ENCODE measurements at places on chromosomes 4 and X. TPM values are rescaled to one million over a fixed set of nuclear protein-coding genes. Genes with fewer than 3 reads are reported as not detected.

Gene ZNF595
- total RNA-seq = 16.4 TPM

Gene CWH43
- total RNA-seq = not detected

Gene UGT2B17
- total RNA-seq = not detected

Gene REPS2
- total RNA-seq = 8.6 TPM

Gene UGT8
- 0.62 TPM for total RNA-seq

Gene MAGED4B
- 30.1 TPM for total RNA-seq

DNA sequence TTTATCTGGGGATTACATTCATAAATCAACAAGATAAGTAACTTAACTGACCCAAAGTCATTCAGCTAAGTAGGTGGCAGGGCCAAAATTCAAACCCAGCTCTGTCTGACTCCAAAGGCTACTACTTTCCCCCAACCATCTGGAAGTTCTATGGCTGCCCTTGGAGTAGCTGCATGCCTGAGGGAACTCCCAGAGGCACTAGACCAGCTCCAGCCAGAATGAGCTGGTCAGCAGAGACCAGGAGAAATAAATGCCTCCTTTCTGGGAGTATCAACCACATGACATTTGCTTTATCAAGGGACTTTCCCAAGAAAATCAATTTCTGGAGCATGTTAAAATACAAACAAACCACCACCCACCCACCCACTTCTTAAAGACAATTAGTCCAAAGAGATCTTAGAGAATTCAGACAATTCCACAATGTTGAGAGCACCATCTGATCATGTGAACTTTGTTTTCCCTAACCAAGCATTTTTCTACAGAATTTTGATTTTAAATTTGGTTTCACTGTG lies 180.5 kb downstream of the EFHC2 start:
- no peak for DNase-seq

DNA sequence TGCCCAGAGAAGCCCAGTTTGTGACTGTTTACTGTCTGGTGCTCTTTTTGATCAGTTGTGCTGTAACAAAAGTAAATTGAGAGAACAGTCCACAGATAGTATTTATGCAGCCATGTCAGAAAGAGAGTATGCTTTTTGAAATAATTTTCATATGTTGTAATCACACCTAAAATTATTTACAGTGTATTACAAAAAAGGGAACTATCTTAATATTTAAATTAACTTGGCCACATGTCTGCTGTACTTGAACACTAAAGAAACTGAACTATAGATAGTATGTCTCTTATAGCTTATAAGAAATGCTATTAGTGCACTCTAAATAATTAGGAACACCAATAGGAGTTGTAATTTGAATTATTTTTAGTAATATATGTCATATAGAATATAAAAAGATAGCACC lies 30.2 kb downstream of the KIAA0232 start:
- DNase-seq = no peak

GRCh38 chr4:78426972-78427371 lies 124.6 kb upstream of the ANXA3 start:
- no peak for DNase-seq

DNA sequence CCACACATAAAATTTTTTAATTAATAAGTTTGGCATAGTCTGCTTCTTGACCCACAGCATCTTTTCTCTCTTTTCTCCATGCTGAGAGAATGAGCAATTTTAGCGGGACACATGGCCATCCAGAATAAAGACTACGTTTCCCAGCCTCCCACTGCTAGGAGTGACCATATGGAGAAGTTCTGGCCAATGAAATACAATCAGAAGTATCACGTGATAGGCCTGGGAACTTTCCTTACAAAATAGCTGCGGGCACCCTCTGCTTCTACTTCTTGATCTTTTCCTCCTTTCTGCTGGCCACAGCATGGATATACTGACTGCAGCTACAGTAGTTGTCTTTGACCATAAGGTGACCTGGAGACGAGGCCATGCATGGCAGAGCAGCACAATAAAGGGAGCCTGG lies 348.0 kb downstream of the BCOR start:
- DNase-seq = no peak

DNA sequence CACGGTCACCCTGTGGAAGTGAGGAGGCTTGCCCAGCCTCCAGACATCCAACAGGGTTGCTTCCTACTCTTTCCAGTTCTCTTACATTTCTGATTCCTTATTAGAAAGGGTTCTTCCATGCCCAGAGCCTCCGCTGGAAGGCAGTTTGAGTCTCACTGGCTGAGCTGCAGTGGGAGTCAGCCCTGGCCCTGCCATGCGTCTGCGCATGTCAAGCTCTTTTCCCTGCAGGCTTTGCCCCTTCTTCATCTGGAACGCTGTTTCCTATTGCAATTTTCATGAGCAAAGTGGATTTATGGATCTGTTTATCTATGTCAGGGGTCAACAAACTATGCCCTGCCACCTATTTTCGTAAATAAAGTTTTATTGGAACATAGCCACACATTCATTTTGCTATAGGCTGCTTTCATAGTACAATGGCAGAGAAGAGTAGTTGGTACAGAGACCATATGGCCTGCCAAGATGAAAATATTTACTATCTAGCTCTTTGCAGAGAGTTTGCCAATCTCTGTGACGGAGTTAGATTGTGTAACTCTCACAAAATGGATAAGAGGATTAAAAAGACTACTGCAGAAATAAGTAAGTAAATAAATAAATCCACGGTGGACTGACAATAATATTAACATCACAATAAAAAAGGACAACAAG lies 3.9 kb upstream of the CHRNA9 start:
- DNase-seq = no peak

GRCh38 chr4:138835832-138836533 lies 179.6 kb upstream of the NOCT start:
- peak; percentile 58 for DNase-seq

DNA sequence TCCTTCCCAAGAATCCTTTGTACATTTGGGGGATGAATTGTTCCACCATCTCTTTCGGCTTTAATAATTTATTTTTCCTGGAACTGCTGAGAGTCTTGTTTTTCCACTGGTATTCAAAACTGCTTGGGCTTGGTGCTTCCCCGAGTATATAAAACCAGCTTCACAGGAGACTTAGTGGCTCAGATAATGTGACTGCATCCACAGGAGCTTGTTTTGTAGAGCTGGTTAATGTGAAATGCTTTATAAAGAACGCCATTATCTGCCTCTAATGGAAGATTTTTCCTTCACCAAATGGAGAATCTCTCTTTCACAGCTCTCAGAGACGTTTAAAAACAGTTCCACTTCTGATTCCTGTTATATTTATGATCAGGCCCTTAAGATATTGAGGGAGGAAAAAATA lies 935.5 kb downstream of the RAB28 start:
- DNase-seq = no peak

DNA sequence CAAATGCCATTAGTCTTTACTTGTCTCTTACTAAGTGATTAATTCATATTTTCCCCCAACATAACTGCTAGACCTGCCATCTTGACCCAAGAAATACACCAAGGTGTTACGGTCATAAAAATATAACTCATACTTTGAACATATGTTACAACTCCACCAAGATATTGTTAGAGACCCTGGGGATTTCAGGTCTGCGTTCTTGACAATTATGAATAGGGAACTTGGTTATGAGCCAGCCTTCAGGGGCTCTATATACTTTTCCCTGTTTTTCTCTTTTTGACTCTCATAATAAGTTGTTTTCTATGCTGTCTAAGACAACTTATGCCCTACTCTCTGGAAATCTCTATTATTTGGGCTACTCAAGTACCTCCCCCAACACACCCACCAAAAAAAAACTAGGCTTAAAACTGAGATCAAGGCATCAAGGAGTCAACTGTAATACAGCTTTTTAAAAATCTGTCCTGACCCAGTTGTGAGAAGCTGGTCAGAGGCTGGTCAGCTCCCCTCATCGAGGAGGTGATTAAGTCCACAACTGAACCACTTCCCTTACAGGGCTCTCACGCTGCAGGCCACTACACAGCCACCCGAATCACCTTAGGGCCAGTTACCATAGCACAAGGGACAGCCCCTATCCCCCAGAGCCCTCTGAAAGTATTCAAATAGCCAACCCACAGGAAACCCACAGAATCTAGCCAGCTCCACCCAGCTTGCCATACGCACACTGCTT lies 10.5 kb upstream of the TLR3 start:
- DNase-seq = no peak

GRCh38 chr4:108355902-108356535 lies 187.3 kb upstream of the LEF1 start:
- peak; percentile 60 for DNase-seq

DNA sequence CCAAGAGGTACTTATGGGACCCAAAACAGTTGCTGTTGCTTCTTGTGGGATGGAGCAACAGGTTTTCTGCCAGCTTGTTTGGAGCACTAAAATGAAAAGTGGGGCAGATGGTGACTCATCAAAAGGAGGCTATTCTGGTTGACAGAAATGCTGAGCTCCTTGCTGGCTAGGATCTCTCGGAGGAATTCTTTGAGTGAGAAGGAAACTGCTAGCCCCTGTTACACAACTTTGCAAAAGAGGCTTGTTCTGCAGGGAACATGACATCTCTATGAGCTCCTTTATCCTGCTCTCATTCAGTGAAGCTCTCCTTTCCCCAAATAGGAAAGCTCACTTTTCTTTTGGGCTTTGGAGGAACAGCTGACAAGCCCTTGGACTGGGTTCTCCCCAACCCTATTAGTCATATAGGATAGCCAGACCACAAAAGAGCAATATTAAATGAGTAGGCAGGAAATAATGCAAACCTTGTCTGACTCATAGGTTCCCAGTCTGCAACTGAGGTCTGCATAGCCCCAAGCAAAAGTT lies 108.3 kb downstream of the CDS1 start:
- DNase-seq = peak; percentile 43

GRCh38 chr4:48930654-48931053 lies 24.1 kb upstream of the OCIAD2 start:
- DNase-seq = no peak

- no peak for DNase-seq
These were observed 69.8 kb downstream of the ZNF182 start for GRCh38 chrX:47933946-47934345.

GRCh38 chr4:155978810-155979209 lies 25.1 kb upstream of the CTSO start:
- no peak for DNase-seq

DNA sequence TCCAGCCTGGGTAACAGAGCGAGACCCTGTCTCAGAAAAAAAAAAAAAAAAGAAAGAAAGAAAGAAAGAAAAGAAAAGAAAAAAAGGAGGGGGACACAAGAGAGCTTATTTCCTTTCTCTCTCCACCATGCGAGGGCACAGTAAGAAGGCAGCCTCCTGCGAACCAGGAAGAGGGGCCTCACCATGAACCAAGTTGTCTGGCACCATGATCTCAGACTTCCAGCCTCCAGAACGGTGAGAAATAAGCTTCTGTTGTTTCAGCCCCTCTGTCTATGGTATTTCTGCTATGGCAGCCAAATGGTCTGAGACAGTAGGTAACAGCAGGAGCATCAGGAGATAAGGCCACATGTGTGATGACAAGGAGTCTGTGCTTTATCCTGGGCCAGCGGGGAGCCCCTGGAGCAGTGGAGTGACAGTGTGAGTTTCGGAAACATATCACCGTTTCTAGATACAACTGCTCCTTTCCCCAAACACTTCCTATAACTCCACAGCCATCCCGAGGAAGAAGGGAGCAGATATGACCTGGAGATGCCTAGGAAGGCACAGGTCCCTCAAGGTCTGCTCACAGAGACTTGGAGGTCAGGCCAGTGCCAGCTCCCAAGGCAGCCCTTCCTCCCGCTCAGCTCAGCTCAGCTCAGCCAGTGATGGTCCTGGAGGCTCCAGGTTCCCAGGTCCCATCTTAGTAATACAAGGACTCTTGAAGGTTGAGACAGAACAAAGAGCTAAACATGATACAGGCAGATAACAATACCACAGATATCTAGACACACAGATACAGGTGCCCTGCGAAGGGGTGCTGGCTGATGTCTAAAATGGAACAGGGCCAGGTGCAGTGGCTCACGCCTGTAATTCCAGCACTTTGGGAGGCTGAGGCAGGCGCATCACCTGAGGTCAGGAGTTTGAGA lies 17.7 kb downstream of the JAKMIP1 start:
- DNase-seq = no peak

DNA sequence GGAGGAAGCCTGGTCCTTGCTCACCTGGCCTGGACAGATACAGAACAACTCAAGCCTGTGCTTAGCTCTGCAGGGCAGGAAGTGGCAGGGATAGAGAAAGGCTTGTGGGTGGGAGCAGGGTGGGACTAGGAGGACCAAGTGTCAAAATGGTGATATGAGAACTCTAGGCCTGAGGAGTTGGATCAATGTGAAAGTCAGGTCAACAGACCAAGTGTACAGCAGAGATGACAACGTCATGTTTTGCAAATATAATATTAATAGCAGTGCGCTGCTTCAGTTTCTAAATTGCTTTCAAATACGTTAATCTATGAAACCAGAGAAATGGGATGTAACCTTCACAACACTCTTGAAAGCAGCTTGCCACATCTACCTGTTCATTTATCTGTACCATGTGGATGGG lies 114.2 kb upstream of the MAP3K15 start:
- DNase-seq = no peak

Data from muscle of leg (tissue), 16 donors.